ENCODE measurements at places on chromosomes 12 and 14.

- DNase-seq: no peak
Measured at GRCh38 chr12:71594214-71594948, 69.3 kb downstream of the ZFC3H1 start.

DNA sequence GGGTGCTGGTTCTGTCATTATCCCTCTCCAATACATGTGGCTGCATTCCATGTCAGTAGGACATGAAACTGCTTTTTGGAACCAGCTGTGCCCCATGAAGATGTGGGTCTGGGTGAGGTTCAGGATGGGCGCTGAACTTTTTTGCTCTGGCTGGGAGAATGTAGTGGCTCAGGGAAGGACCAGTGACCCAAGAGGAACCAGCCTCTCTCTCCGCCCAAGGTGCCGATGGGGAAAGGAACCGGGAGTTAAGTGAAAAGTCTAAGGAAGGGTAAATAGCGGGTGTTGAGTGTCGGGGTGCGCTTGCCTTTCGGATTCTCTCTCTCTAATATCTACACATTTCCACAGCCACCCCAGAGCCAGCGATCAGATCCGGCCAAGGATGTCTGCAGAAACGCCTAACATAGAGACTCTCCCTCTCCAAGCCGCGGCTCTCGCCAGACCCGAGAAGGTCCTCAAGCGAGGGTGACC, 7.8 kb downstream of the ARHGEF25 start:
- DNase-seq: no peak

DNA sequence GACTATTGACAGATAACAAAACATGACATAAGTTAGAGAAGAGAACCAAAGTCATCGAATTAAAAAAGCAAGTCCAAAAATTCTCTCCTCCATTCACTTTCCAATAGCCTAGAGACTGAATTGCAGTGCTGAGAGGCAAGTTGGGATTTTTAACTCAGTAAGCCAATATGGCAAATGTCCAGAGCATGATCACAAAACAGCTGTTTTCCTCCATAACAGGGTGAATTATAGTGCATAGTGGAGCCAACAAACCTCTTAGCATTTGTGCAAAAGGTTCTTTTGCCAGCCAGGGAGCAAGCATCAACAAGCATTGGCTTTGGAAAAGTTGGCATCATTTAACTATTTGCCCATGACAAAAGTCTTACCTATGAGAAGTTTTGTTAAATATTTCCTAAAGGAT, 458.8 kb upstream of the NOVA1 start:
- no peak for DNase-seq

- peak; percentile 59 for DNase-seq
Measured at GRCh38 chr14:61569812-61570548, 125.3 kb upstream of the HIF1A start.

DNA sequence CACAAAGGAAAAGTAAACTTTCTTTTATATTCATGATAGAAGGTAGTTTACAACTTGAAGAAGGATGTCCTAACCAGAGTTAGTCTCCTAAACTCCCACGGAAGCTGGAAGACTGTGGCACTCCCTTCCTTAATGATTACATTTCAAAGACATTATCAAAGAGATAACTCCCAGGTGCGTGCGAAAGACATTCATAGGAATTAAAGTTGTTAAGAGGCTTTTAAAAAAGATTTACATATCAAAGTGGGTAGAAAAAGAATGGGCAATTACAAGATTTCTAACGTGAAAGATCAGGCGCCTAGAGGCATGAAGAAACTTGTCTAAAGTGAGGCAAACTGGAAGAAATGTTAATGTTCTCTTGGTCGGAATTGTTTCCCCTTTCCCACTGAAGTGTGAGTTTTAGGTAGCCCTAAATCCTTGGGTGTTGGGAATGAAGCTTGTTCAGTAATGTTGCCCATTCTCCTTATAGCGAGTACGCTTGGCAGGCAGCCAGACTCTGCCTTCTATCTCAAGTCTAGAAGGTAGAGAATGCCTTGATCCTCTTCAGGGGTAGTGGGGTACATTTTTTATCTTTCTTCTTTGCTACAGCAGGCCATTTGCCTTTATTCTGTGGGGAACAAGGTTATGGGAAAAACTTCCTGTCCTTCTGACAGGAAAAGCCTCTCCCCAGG, 642.0 kb downstream of the SLC6A15 start:
- DNase-seq: no peak

DNA sequence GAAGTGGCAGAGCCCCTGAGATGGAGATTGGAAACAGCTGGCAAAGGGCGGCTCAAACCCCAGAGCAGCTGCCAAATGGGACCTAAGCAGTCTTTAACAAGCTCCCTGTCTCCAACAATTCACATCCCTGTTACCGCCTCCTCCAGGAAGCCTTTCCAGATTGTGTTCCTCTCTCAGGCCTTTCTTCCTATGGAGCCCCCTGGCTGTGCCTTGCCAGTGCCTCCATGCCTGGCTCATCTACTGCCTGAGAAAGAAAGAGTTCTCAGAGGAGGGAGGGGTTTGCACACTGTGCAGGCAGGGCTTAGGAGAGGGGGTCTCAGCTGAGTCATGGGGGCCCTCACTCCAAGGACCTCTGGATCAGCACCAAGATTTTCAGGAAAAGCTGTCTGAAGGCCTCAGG, 8.8 kb upstream of the KRT74 start:
- DNase-seq: no peak

DNA sequence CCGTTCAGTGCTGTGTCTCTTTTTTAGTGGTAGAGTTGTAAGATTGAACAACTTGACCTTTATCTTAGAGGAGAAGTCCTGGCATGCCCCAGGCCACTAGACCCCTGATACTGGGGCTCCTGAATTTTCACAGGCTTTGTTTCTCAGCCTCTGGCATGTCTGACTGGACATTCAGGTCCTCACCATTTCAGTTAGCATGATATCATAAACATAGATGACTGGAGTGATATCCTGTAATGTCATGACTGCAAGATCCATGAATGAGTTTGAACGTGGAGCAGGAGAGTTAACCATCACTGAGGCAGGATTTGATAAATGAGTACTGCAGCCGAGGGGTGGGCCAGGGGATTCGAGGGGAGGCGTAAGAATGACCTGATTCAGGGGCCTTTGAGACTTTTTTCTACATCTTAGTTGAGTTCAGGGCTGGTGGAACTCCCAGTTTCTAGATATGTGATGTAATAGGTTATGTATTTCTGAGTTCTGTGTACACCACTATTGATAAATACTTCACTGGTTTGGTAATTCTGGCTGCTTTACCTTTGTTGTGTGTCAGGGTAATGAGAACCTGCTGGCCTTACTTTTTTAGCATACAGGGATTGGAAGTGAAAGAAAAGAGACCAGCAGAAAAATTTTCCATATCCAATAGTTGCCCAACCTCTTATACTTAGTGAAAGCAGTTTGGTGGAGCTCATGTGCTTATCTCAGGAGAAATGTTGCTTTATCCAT, 217.0 kb downstream of the SYNE2 start:
- no peak for DNase-seq

DNA sequence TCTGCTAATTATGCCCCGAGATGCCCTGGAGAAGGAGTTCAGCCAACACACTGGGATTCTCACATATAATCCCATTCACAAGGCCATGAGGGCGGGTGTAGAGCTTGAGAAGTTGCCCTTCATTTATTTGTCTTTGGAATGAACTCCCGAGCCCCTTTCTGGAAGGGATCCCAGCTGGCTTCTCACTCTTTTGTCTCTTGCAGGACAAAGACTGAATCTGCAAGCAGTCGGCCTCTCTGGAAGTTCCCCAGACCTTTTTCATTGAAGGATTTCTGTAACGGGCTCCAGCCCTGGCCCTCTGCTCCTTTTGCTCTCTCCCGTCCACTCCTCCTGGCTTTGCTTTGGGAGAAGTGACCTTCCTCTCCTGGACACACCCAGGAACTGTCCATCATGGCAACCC, 163.3 kb upstream of the SFSWAP start:
- DNase-seq: no peak

DNA sequence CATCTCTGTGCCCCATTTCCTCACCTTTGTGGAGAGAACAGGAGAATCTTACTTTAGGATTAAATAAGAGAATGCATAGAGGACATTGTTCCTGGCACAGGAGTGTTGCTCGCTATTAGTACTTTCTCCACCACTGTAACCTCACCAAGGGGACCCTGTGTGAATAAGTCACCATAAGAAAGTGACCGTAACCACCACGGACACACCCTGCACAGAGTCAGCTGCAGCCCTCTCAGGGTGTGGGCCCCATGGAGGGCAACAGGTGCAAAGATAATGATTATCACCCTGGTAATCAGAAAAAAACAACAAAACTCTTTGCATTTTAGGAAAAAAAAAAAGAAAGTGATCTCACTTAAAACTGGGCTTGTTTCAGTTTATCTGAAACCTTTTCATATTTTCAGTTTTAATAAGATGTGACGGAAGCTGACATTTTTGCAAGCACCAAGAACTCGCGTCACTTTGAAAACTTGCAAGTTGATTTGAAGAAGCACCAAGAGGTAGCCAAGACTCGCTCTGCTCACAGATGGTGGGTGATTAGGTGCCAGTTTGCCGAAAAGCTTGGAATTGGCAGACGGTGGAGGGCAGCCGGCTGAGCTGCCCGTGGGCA, 87.0 kb upstream of the VRK1 start:
- no peak for DNase-seq

- no peak for DNase-seq
Measured at GRCh38 chr14:99006276-99006675, 265.7 kb downstream of the BCL11B start.

- DNase-seq: no peak
Measured at GRCh38 chr14:29548948-29549370, 378.7 kb downstream of the PRKD1 start.

- DNase-seq: no peak
Measured at GRCh38 chr12:49348781-49349180, 2.1 kb downstream of the DNAJC22 start.

GRCh38 chr14:68143341-68143841, 323.8 kb downstream of the RAD51B start:
- DNase-seq: no peak

GRCh38 chr12:107379852-107380567, 286.7 kb upstream of the CRY1 start:
- no peak for DNase-seq

GRCh38 chr14:67520482-67520881, 12.6 kb upstream of the PLEKHH1 start:
- DNase-seq: no peak

GRCh38 chr12:124398578-124399227, 103.8 kb downstream of the RFLNA start:
- DNase-seq: no peak

DNA sequence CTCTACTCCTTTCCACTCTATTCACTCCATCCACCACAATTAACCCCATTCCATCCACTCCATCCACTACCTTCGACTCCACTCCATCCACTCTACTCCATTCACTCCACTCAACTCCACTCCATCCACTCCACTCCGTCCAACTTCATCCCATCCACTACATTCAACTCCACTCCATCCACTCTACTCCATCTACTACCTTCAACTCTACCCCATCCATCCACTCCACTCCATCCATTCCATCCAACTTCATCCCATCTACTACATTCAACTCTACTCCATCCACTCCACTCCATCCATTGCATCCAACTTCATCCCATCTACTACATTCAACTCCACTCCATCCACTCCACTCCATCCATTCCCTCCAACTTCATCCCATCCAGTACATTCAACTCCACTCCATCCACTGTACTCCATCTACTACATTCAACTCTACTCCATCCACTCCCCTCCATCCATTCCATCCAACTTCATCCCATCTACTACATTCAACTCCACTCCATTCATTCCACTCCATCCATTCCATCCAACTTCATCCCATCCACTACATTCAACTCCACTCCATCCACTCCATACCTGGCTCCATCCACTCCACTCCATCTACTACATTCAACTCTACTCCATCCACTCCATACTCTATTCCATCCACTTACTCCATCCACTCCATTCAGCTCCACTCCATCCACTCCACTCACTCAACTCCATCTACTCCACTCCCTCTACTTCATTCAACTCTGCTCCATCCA, 16.4 kb downstream of the HNF1A start:
- DNase-seq: no peak

- no peak for DNase-seq
Measured at GRCh38 chr12:64801381-64801780, 23.1 kb upstream of the TBC1D30 start.

- DNase-seq: no peak
Measured at GRCh38 chr12:104526320-104526719, 69.6 kb downstream of the CHST11 start.

DNA sequence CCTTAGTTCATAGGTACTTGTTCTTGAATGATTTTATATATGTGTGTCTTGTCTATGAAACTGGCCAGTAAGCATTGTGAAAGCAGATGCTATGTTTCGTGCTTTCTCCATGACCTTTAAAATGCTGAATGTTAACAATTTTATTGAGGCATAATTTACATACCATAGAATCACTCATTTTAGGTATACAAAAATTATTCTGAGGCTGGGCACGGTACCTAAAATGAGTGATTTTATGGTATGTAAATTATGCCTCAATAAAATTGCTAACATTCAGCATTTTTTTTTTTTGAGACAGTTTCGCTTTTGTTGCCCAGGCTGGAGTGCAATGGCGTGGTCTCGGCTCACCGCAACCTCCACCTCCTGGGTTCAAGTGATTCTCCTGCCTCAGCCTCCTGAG, 6.8 kb downstream of the ESYT1 start:
- DNase-seq: no peak

DNA sequence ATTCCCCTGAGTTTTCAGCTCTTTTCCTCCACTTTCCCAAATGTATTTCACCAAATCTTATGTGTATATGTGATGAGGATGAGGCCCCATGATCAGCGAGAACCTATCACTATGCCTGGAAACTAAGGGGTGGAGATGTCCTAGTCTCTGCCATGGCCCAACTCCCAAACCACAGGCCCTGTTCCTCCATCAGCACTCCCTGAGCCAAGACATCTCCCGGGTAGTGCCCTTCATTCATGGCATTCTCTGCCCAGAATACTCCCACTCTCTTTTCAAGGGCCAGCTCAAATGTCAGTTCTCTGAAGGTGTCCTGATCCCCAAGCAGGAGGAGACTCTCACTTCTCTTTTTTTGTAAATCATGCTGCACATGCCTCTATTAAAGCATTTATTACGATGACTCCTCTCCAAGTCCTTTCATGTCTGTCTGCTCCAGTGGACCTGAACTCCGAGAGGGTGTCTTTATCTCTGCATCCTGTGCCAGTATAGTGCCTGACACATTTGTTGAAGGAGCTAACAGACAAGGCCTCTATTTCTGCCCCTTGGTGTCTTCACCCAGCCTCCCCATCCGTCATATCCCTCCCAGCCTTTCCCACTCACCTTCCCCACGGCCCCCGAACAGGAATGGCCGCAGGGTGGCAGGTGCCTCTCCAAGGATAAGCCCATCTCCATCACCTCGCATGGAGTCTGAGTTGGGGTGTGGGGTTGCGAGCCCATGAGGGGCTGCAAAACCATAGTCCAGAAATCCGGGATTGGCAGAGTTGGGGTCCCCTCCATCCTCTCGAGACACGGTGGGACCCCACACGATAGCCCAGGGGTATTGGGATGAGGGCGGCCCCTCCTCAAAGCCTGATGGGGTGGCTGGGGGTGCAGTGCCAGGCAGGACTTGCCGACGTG, 3.7 kb downstream of the PIANP start:
- DNase-seq: no peak

GRCh38 chr12:96093543-96094196, 58.3 kb upstream of the LTA4H start:
- DNase-seq: no peak

- no peak for DNase-seq
Measured at GRCh38 chr12:8661751-8662150, 875 bp downstream of the MFAP5 start.
